ENCODE measurements at places on chromosomes 7 and 10.

DNA sequence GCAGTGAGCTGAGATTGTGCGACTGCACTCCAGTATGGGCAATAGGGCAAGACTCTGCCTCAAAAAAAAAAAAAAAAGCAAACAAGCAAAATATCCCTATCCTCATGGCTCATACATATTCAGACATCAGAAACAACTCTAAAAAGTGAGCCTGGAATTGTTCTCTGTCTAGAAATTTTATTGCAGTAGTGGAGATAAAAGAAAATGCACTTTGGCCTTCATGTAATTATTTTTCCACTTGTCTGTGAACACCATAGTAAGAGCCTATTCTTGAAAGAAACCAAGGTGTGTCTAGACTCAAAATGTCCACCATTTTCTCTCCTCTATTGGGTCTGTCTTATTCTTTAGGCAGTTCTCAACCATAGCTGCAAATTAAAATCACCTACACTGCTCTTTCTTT lies 30.5 kb upstream of the MCU start:
- DNase-seq: no peak

DNA sequence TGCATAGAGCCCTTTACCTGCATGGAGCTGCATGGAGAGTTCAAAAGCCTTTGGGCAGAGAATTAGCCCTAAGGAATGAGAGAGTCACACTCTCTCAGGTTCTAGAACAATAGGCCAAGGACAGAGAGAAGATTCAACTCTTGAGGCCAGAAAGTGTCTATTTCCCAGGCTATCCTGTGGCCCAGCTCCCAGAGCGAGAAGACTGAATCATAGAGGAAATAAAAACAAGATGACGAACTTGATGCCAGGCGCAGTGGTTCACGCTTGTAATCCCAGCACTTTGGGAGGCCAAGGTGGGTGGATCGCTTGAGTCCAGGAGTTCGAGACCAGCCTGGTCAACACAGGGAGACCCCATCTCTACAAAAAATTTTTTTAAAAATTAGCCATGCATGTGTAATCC lies 18.3 kb upstream of the PODXL start:
- no peak for DNase-seq

GRCh38 chr10:112376396-112376790 lies 2.5 kb downstream of the ACSL5 start:
- DNase-seq: no peak

GRCh38 chr10:107971973-107972372 lies 807.5 kb upstream of the SORCS1 start:
- DNase-seq: peak; percentile 61

DNA sequence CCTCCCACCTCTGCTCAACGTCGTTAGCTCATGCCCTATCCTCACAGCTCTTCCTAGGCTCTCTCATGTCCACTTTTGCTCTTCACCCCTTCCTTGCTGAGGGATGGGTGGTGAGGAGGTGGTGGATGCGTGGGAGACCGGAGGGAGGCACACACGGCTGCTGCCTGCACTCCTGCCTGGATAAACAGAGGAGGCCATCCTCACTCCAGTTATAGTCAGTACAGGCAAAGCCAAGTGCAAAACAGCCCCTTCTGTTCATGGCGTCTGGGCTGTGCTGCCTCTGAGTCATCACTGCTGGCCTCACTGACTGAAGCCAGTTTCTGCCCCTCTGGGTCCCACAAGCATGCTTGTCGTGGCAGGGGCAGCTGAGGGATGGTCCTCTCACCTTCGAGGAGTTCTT lies 31.9 kb upstream of the LRRC4 start:
- no peak for DNase-seq

DNA sequence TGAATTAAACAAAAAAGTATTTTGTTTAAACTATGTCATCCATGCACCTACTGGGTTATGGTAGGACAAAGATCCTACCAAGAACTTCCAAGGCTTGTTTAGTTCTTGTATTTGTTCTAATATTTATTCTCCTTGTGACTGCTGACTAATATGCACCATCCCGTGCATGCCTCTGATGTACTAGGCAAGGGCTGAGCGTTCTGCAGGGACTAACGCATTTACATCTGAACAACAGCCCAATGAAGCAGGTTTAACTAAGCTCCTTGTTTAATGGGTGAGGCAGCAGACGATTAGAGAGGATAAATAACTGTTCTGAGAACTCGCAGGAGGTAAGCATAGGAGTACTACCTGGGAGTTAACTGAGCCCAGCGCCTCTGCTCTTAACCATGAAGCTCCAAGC lies 64.9 kb downstream of the KIAA1549 start:
- DNase-seq: no peak

GRCh38 chr7:73567846-73568685 lies 10.3 kb downstream of the TBL2 start:
- no peak for DNase-seq

GRCh38 chr10:124106241-124106879 lies 13.0 kb upstream of the CHST15 start:
- DNase-seq: no peak

DNA sequence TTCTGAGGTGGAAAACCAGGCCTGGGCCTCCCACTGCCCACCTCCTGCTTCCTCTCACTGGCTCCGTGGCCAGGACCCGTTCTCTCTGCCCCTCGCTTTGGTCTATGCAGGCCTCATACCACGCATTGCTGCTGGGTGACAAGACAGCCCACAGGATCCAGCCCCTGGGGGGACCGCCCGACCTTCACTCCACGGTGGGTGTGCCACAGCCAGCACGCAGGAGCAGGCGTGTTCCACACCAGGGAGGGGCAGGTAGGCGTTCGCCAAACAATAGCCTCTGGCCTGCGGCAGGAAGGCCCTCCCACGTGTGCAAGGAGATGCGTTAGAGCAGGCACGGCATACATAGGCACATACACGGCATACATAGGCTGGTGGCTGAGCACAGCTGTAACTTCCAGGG lies 233.4 kb downstream of the WDR37 start:
- DNase-seq: no peak

DNA sequence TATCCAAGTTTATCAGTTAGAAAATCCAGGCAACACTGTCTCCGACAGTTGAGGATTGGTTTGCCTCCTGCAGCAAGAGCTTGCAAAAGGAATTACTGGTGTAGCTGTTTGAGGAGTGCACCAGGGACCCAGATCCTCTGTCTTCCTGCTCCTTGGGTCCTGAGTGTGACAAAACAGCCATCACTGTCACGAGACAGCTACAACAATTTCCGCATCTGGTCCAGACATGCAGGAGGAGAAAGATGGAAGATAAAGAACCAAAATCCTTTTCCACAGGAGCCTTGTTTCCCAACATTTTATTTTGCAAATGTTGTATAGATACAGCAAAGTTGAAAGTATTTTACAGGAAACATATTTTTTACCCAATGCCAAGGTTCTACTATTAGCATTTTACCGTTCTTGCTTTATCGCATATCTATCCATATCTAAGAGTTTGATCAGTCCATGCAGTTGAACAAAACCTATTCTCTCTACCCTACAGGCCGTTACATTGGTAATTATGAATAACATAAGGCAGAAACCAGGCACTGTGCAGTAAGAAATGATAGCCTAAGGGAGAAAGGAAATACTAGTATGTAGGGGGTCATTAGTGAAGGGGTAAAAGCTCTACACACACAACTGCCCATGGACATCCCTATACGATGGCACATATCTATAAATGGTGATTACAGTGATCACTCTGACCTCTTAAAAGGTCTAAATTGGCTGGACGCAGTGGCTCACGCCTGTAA lies 54.9 kb downstream of the FAM204A start:
- DNase-seq: no peak

DNA sequence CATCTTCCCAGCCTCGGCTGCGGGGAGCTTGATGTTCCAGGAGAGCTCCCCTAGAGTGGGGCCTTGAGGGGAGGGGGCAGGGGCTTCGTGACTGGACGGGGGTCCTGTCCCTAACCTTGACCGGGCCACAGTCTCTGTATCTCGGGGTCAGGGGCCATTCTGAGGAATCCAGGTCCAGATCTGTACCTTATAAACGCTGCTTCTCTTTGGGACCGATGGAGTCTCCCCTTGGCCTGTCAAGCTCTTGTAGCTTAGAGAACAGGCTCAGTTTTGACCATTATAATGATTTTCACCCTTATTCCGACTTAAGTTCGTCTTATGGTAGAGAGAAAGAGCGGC lies 831 bp downstream of the ZKSCAN5 start:
- no peak for DNase-seq

GRCh38 chr10:54469587-54470323 lies 331.3 kb downstream of the PCDH15 start:
- no peak for DNase-seq

- no peak for DNase-seq
Measured at GRCh38 chr7:30549931-30550493, 44.7 kb upstream of the GARS1 start.

DNA sequence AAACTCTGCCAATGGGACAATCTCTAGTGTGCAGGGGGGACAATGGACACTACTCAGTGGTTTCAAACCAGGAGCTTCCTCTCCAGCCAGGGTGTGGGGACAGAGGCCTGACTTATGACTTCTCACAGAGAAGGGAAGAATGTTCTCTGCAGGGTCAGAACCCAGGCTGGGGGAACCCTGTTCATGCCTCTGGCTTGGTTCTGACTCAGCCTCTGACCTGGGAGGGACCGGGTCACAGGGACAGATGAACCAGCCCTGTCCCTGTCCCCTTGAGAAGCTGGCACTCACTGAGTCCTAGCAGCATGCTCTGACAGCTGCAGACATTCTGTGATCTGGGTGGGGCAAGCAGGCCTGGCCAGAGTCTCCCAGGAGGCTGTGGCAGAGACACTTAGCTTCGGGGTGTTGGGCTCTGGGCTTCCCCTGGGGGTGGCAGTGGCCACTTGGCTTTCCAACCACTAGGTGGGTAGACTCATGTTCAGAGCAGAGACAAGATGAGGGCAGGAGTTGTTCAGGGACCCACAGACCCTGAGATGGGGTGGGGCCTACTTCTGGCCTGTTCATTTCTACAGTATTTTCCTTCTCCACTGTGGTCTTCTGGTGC lies 13.6 kb downstream of the TSPAN15 start:
- DNase-seq: no peak

GRCh38 chr10:114401195-114401791 lies 3.0 kb downstream of the AFAP1L2 start:
- no peak for DNase-seq

DNA sequence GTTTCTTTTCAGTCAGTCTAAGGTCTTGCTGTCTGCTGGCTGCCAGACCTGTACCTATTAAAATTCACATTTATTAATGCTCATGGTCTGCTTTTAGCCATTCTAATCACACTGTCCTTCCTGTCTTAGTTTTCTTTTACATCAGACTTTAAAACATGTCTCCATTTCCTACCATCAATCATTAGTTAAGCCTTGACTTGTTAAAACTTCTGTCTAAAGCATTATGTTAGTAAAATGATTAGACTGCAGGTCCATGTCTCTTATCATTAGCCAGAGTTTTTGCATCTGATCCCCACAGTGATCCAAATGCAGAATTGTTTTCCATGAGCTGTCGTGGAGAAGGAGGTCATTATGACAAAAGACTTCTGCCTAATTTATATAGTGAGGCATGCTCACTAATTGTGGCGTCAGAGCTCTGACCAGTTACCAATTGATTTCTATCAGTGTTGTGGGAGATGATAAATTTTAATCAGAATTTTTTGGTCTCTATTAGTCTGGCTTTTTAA lies 226.5 kb downstream of the DKK1 start:
- DNase-seq: no peak

Data from AG04449 (cell line).